ENCODE measurements at places on chromosomes 5 and 9. TPM values are rescaled to one million over a fixed set of nuclear protein-coding genes. Genes with fewer than 3 reads are reported as not detected.

The DPM2 gene
- polyA plus RNA-seq = 44.9 TPM

The ADCY2 gene
- not detected for polyA plus RNA-seq

The BAAT gene
- polyA plus RNA-seq = not detected

The C1QTNF2 gene
- polyA plus RNA-seq = not detected

The DAPK1 gene
- 0.86 TPM for polyA plus RNA-seq

The GALT gene
- 37.2 TPM for polyA plus RNA-seq

The NCS1 gene
- polyA plus RNA-seq = not detected

The SPINK4 gene
- polyA plus RNA-seq = not detected

The TAF11L5 gene
- not detected for polyA plus RNA-seq

The PCDHGA3 gene
- 0.23 TPM for polyA plus RNA-seq

The WWC1 gene
- polyA plus RNA-seq = 0.09 TPM

The SAXO1 gene
- not detected for polyA plus RNA-seq

The DRD1 gene
- polyA plus RNA-seq = not detected

The SMIM33 gene
- polyA plus RNA-seq = not detected

Data from IgD-negative memory B cell (primary cell).